Osteoblast (primary cell): ENCODE measurements at places on chromosomes 2 and 18. TPM values are rescaled to one million over a fixed set of nuclear protein-coding genes. Genes with fewer than 3 reads are reported as not detected.

TEKT4 gene
- total RNA-seq: not detected in 2 replicates

MAB21L4 gene
- total RNA-seq: not detected in 2 replicates

SERPINB10 gene
- total RNA-seq: 0.29 TPM in 1 of 2 replicates, not detected in the other

MCM6 gene
- total RNA-seq: 14.5 and 15.6 TPM in 2 replicates

ASXL3 gene
- total RNA-seq: not detected in 2 replicates

CYS1 gene
- total RNA-seq: 0.36 and 1.5 TPM in 2 replicates

GALNT1 gene
- total RNA-seq: 775 and 796 TPM in 2 replicates

CD8B gene
- total RNA-seq: not detected in 2 replicates
